CD14-positive monocyte (primary cell): ENCODE measurements at places on chromosomes 12 and 14. TPM values are rescaled to one million over a fixed set of nuclear protein-coding genes. Genes with fewer than 3 reads are reported as not detected.

DNA sequence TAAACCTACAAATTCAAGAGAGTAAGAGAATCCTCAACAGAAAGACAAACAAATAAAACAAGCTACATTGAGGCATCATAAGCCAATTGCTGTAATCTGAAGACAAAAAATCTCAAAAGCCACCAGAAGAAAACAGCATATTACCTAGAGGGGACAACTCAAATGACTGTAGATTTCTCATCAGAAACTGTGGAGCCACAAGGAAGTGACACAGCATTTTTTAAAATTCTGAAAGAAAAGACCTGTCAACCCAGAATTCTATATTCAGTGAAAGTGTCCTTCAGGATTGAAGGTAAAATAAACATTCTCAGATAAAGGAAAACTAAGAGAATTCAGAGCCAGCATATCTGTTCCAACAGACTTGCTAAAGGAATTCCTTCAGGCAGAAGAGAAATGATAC, 147.8 kb upstream of the DHRS4 start:
- DNase-seq = no peak

- no peak for DNase-seq
These were observed 16.6 kb downstream of the CCND2 start for GRCh38 chr12:4289998-4290790.

GRCh38 chr12:93583627-93584392, 11.3 kb downstream of the SOCS2 start:
- no peak for DNase-seq

GRCh38 chr12:98370976-98371375, 144.4 kb upstream of the TMPO start:
- no peak for DNase-seq

Gene HOXC4
- not detected for polyA plus RNA-seq

DNA sequence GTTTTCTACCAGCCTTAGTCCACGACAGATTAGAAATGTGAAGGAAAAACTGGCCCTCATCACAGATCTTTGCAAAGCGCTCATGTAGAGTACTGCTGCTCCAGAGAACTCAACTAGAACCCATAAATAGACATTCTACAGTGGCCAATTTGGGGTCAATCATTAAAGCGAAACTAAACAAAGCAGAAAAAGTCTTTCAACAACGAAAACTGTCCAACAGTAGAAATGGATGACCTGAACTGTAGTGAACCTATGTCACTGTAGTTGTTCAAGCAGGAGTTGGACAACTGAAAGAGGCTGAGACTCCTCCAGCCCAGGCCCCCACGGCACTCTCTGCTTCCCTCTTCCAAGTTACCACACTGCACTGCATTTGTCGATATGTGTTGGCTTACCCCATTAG, 472.6 kb downstream of the BCAT1 start:
- DNase-seq = no peak

Gene TEX52
- not detected for polyA plus RNA-seq

DNA sequence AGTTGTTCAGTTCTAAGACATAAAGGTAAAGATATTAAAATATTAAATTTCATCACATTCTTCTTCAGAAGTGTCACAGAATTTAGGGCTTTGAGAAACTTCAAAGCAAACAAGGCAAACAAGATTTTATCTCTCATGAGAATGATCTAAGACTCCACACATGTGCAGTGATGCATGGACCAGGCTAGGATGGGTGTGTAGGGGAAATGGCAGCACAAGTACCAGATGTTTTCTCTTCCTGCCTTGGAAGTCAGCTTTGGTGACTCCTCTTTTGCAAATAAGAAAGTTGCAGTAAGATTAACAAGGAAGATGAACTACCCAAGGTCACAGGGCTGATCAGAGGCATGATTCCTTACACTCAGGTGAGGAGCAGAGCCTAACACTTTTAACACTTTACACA, 163.8 kb upstream of the LMNTD1 start:
- no peak for DNase-seq

Gene AGAP2
- polyA plus RNA-seq = 0.65 TPM

GRCh38 chr12:93602897-93603668, 30.6 kb downstream of the SOCS2 start:
- no peak for DNase-seq

Gene POTEG
- polyA plus RNA-seq = not detected

DNA sequence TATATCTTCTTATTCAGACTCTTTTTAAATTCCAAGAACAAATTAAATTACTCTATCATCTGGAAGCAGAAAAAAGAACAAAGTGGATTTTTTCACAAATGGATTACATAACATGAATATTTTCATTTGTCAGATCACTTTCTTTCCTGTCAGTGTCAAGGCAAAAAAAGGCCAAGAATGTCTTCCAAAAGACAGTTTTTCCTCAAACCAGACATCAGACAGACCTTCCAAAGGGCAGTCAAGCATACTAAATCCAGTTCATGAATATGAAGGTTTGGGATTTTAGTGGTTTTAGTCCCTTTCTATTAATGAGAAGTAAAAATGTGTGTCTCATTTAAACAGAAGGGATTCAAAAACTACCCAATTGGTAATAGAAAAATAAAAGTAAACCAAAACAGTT, 336.0 kb downstream of the CEP128 start:
- DNase-seq = no peak

GRCh38 chr12:72288911-72289310, 16.7 kb downstream of the TRHDE start:
- no peak for DNase-seq

Gene INHBE
- not detected in 2 replicates for polyA plus RNA-seq

GRCh38 chr12:94429633-94430032, 30.0 kb downstream of the CEP83 start:
- no peak for DNase-seq

DNA sequence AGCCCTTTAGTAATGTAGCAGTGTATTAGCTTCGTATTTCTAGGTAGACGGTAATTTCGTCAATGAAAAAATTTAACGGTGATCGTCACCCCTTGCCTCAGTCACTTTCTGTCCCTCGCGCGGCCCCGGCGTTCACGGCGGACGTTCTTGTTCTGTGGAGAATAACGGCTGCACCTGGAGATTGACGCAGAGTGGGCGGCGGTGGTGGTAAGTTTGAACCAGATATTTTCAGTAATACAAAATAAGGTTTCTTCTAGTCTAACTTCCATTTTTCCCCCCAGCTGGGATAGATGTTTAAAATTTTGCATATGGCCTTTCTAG, 341 bp downstream of the ZNF10 start:
- DNase-seq = no peak

DNA sequence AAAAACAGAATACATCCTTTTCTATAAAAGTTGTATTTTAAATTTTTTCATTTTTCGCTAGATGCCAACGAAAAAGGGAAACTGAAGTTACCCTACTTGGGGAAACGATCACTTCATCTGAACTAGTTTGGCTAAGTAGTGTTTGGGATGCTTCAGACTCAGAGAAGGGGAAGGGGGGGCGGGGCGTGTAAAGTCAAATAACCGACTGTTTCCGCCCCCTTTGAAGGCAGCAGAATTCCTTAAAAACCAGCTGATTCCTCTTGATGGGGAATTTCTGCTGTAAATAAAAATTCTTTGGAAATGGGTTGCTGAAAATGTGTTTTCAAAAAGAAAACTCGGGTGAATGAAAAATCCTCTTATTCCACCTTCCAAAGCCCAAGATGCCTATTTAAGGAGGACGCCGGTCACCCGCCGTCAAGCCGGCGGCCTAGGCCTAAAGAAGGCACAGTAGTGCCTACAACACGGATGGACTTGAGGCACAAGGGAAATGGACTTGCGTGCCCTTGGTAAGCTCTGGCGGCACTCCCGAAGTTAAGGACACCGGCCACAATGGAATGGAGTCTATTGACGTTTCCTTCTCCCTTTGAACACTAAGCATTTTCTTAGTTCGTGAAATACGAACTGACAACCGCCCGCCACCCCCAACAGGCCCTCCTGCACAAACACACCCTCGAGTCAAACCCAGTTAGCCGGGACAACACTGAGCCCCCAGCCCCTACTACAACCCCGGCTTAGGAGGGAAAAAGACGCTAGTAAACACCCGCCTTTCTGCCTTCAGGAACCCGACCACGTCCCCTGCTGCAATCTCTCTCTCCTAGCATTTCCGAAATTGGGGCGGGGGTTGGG, 1.9 kb downstream of the ATXN2 start:
- peak; percentile 42 for DNase-seq

Gene ANHX
- polyA plus RNA-seq = not detected in 2 replicates

DNA sequence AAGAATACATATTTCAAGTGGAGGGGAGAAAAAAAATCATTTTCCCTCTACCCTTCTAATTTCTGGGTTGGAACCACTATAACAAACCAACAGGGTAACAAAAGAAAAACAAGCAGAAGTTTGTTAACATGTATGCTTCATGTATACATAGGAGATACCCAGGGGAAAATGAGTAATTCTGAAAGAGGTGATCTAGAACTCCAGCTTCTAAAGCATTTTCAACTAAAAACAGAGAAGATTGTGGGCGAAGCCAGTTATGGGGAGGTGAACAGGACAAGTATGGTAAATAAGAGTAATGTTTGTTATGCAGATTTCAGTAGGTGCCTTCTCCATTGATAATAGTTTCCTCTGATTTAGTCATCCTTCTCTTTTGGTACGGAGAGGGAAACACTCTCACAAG, 16.7 kb downstream of the FNTB start:
- DNase-seq = no peak

- DNase-seq = no peak
These were observed 13.7 kb downstream of the COL2A1 start for GRCh38 chr12:47990351-47991105.

GRCh38 chr14:22508150-22508457, 80.9 kb downstream of the DAD1 start:
- DNase-seq = no peak

Gene GZMB
- polyA plus RNA-seq = 1.3 TPM
